Type B pancreatic cell (in vitro differentiated cells): ENCODE measurements at places on chromosomes 2 and 18. TPM values are rescaled to one million over a fixed set of nuclear protein-coding genes. Genes with fewer than 3 reads are reported as not detected.

The CPO gene
- total RNA-seq = 0.24 and 0.51 TPM in 2 replicates

The RAD51AP2 gene
- total RNA-seq = 0.12 TPM in 2 replicates

The MDH1B gene
- total RNA-seq = 0.64 and 4.7 TPM in 2 replicates

The DLX1 gene
- 0.59 and 10.0 TPM in 2 replicates for total RNA-seq

The EGR4 gene
- 0.19 and 1.2 TPM in 2 replicates for total RNA-seq

The RAPGEF4 gene
- total RNA-seq = 4.3 and 4.4 TPM in 2 replicates

The CACNB4 gene
- total RNA-seq = 0.38 and 5.6 TPM in 2 replicates

The ABCG8 gene
- total RNA-seq = 0.31 TPM in 1 of 2 replicates, not detected in the other

The MATN3 gene
- total RNA-seq = 0.45 and 3.0 TPM in 2 replicates

The RNF144A gene
- total RNA-seq = 23.2 and 35.6 TPM in 2 replicates

The CD8B2 gene
- total RNA-seq = 0.31 TPM in 2 replicates

The ERMN gene
- total RNA-seq = 1.2 and 1.6 TPM in 2 replicates

The RAB31 gene
- total RNA-seq = 8.9 and 19.7 TPM in 2 replicates

The MYO3B gene
- 0.46 and 1.2 TPM in 2 replicates for total RNA-seq

The CHMP3 gene
- 76.4 and 114 TPM in 2 replicates for total RNA-seq

The PAIP2B gene
- total RNA-seq = 13.7 and 21.5 TPM in 2 replicates

The TTN gene
- total RNA-seq = 4.2 and 5.6 TPM in 2 replicates

The POMC gene
- total RNA-seq = 0.87 and 1.5 TPM in 2 replicates

The TSPYL6 gene
- total RNA-seq = not detected in 2 replicates

The GPR155 gene
- 1.6 and 6.2 TPM in 2 replicates for total RNA-seq

The LYPD6 gene
- total RNA-seq = 11.7 and 16.4 TPM in 2 replicates

The MC2R gene
- not detected in 2 replicates for total RNA-seq

The CD207 gene
- not detected in 2 replicates for total RNA-seq

The ZFP36L2 gene
- total RNA-seq = 198 and 437 TPM in 2 replicates

The ARHGEF4 gene
- total RNA-seq = 15.7 and 31.4 TPM in 2 replicates

The CAPN14 gene
- total RNA-seq = 0.12 and 0.39 TPM in 2 replicates

The C1GALT1C1L gene
- 0.24 TPM in 1 of 2 replicates, not detected in the other for total RNA-seq

The PAX8 gene
- total RNA-seq = 2.1 and 56.9 TPM in 2 replicates

The CCDC121 gene
- 5.5 and 5.6 TPM in 2 replicates for total RNA-seq

The SFXN5 gene
- 15.0 and 27.3 TPM in 2 replicates for total RNA-seq

The ANKMY1 gene
- 13.4 and 16.8 TPM in 2 replicates for total RNA-seq

The ATP5F1A gene
- total RNA-seq = 526 and 558 TPM in 2 replicates

The TXNDC2 gene
- total RNA-seq = not detected in 2 replicates

The OSR1 gene
- total RNA-seq = 9.5 and 55.7 TPM in 2 replicates

The TMEM247 gene
- total RNA-seq = not detected in 2 replicates

The KCNIP3 gene
- 5.1 and 5.3 TPM in 2 replicates for total RNA-seq

The HAAO gene
- total RNA-seq = 9.4 and 10.0 TPM in 2 replicates

The CRYBA2 gene
- total RNA-seq = 77.3 and 179 TPM in 2 replicates

The CFC1 gene
- total RNA-seq = 25.5 and 27.1 TPM in 2 replicates

The SCN9A gene
- total RNA-seq = 6.2 and 8.3 TPM in 2 replicates

The MYCN gene
- 24.6 and 68.3 TPM in 2 replicates for total RNA-seq

The UPP2 gene
- total RNA-seq = not detected in 2 replicates

The CNTNAP5 gene
- 3.3 and 5.0 TPM in 2 replicates for total RNA-seq

The MAP3K19 gene
- 0.24 and 1.1 TPM in 2 replicates for total RNA-seq

The MLPH gene
- total RNA-seq = 14.8 and 16.7 TPM in 2 replicates

The DPYSL5 gene
- total RNA-seq = 8.5 and 51.1 TPM in 2 replicates

The PARD6G gene
- total RNA-seq = 10.2 and 21.8 TPM in 2 replicates

The CCDC102B gene
- 1.0 and 3.4 TPM in 2 replicates for total RNA-seq

The AGPS gene
- 32.8 and 52.1 TPM in 2 replicates for total RNA-seq

The SERPINB11 gene
- total RNA-seq = 1.3 and 1.4 TPM in 2 replicates

The IL1R1 gene
- total RNA-seq = 15.8 and 31.7 TPM in 2 replicates

The ASB18 gene
- not detected in 2 replicates for total RNA-seq

The EHBP1 gene
- 59.2 and 60.0 TPM in 2 replicates for total RNA-seq

The IL37 gene
- not detected in 2 replicates for total RNA-seq

The RFTN2 gene
- 0.07 and 14.9 TPM in 2 replicates for total RNA-seq
